Activated CD8-positive, alpha-beta T cell treated with anti-CD3 and anti-CD28 coated beads, Interleukin-2, amount 10 ng/mL, durations not matched to agents 7 days and 5 days (primary cell): ENCODE measurements at places on chromosomes 5 and 9.
A peak's percentile ranks its signal among the peaks of the same experiment; 100 is the strongest.

GRCh38 chr5:30765706-30766105 is 427.8 kb upstream of the CDH6 start:
- H3K4me1 ChIP-seq = no peaks in the 10 kb centered on the region
- H3K36me3 ChIP-seq = no peaks in the 10 kb centered on the region
- H3K27me3 ChIP-seq = no peaks in the 10 kb centered on the region
- no peak for DNase-seq

DNA sequence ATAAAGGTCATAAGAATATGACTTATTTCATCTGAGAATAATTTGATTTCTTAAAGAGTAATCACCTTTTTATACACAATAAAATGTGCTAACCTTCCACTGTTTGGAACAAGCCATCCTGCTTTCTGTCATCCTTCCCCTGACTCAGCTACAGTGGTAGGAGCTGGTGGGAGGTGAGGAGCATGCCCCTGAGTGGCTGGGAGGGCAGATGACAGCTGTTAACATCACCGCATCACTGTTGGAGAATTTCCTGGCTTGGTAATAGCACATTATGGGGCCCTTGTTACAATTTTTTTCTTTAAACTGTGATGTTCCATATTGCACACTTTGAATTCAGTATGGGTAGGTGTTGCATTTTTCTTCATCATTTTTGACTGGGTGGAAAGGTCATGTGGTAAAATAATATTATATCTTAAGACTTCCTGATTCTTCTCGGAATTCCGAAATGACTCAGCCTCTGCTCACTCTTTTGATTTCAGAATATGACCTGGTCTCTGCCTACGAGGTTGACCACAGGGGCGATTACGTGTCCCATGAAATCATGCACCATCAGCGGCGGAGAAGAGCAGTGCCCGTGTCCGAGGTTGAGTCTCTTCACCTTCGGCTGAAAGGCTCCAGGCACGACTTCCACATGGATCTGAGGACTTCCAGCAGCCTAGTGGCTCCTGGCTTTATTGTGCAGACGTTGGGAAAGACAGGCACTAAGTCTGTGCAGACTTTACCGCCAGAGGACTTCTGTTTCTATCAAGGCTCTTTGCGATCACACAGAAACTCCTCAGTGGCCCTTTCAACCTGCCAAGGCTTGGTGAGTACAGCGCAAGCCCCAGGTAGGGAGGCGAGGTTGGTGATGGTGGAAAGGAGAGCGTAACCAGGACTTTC is 5.8 kb downstream of the ADAMTS16 start:
- no peak overlapping the region for H3K4me3 ChIP-seq
- DNase-seq = no peak
- peaks cover 4% of the 10 kb centered on the region for H3K27me3 ChIP-seq

GRCh38 chr5:138961221-138961620 is 86.1 kb upstream of the LRRTM2 start:
- H3K4me3 ChIP-seq = no peak overlapping the region
- no peaks in the 10 kb centered on the region for H3K36me3 ChIP-seq

GRCh38 chr9:100281676-100282387 is 70.9 kb downstream of the TEX10 start:
- no peak overlapping the region for H3K4me3 ChIP-seq
- no peak overlapping the region for H3K27ac ChIP-seq
- no peak for DNase-seq
- peaks cover 45% of the 10 kb centered on the region for H3K36me3 ChIP-seq
- no peaks in the 10 kb centered on the region for H3K27me3 ChIP-seq
- no peaks in the 10 kb centered on the region for H3K4me1 ChIP-seq

DNA sequence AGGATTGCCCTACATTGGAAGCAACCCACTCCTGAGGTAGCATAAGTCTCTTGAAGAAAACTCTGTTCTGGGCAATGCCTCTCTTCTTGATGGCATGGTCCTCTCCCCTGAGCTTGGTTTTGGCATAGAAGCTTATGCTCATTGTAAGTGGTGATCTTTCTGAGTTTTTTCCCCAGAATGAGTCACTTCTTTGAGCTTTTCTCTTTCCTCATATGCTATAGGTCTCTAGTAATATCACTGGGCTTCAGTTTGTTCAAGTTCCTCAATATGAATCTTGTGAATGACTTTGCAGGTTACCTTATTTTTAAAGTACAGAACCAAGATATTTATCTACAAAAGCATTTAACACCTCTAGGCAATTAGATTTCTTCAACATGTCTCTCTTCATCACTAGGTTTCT is 76.5 kb upstream of the ATG10 start:
- H3K27ac ChIP-seq = no peak overlapping the region
- DNase-seq = no peak
- H3K36me3 ChIP-seq = no peaks in the 10 kb centered on the region
- no peaks in the 10 kb centered on the region for H3K4me1 ChIP-seq
- H3K4me3 ChIP-seq = no peak overlapping the region

DNA sequence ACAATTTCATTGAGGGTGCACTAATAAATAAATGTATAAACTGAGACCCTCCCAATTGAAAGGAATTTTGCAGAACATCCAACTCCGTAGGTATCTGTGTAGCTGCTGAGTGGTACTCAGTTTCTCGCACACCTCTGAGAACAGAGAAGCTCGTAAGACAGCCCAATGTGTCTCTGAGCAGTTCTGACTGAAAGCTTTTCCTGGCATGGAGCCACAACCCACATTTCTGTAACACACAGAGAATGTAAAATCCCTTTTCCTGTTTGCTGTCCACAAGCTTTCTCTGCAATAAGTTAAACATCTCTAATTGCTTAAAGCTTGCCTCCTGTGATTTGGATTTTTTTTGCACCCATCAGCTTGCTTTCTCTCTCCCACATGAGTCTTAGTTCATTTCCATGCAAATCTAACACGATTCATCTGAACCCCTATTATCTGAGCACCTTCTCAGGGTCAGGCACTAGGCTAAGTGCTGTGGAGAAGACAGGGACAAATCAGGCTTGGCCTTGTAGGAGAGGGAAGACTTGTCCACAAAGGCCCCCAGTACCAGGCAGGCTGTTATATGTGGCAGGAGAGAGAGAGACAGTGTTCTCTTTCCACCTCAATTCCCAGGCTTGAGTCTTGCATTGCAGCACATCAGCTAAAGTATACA is 44.2 kb upstream of the COL15A1 start:
- no peak overlapping the region for H3K27ac ChIP-seq
- peaks cover 6% of the 10 kb centered on the region for H3K4me1 ChIP-seq
- H3K27me3 ChIP-seq = peaks cover 26% of the 10 kb centered on the region
- no peaks in the 10 kb centered on the region for H3K36me3 ChIP-seq
- no peak for DNase-seq
- H3K4me3 ChIP-seq = no peak overlapping the region

DNA sequence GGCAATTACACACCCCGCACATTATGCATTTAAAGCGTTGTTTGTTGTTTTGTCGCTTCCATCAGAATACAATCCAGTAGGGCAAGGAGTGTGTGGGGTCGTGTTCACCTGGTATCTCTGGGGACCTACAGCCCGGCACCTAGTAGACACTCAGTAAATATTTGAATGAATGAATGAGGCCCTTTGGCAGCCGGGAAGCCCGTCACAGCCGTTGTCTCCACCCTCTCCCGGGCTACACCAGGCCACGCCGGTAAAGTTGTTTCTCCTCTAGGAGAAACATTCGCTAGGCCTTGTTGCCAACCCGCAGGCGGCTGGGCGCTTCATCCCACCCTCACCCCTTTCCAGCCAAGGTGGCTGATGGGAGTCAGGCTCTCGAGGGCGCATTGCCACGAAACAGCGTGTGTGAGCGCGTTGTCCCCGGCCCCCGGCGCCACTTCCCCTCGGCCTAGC is 876 bp upstream of the JAK2 start:
- peak overlapping the region; percentile 96 for H3K4me3 ChIP-seq
- H3K36me3 ChIP-seq = peaks cover 12% of the 10 kb centered on the region
- no peak for DNase-seq
- no peaks in the 10 kb centered on the region for H3K27me3 ChIP-seq

- peaks cover 9% of the 10 kb centered on the region for H3K4me1 ChIP-seq
- H3K4me3 ChIP-seq = no peak overlapping the region
- peaks cover 14% of the 10 kb centered on the region for H3K27me3 ChIP-seq
- no peak overlapping the region for H3K27ac ChIP-seq
- no peak for DNase-seq
Measured at GRCh38 chr5:43401827-43402226, 10.4 kb downstream of the CCL28 start.

GRCh38 chr5:131595088-131596033 is 39.7 kb downstream of the RAPGEF6 start:
- peak overlapping the region; percentile 88 for H3K27ac ChIP-seq
- H3K36me3 ChIP-seq = peaks cover 48% of the 10 kb centered on the region
- peak; percentile 59 for DNase-seq
- H3K4me1 ChIP-seq = peaks cover 38% of the 10 kb centered on the region
- H3K27me3 ChIP-seq = no peaks in the 10 kb centered on the region
- H3K4me3 ChIP-seq = peak overlapping the region; percentile 53

DNA sequence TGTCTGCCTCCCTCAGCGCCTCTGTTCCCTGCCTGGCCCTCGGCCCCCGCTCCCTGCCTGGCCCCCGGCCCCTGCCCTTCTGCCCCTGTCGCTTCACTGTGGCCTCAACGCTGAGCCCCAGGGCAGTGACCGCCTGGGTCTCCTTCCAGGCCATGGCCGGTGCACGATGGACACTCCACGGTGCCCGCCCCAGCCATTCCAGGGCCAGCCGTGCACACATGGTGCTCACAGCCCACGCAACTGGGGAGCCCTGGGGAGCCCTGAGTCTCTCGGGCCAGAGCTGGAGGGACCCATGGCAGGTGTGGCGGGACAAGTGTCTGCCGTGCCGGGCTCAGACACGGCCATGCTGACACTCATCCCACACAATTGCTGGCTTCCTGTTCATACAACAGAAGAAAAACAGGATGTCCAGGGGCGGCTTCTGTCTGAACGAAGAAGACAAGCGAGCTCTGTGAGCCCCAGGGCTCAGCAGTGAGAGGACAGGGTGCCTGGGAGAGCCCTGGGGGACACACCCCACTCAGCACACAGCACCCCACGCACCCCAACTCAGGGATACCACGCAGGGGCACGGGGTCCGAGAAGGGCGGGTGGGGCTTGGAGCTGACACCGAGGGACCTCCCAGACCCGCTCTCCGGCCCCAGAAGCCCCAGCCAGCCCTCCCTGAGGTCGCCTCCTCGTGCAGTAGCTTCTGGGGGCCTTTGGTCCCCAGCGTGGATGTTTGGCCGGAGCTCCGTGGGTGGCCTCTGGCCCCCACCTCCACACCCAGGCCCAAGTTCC is 35.7 kb downstream of the EXD3 start:
- H3K27me3 ChIP-seq = no peaks in the 10 kb centered on the region
- DNase-seq = peak; percentile 59
- H3K36me3 ChIP-seq = no peaks in the 10 kb centered on the region

DNA sequence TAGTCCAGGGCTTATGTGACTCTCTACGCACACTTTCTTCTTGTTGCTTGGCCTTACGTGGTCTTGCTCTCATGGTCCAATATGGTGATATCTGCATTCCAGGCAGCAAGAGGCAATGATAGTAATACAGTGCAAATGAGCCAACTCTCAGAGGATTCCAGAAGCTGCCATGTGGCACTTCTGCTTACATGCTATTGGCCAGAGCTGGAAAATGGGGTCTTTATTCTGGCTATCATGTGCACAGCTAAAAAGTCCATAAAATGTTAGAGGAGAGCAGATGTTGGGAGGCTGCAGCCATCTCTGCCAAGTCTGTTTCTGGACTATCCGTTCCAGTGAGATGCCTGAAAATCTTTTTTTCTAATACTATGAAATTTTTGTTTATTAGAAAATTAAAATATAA is 2.9 kb upstream of the SEPTIN8 start:
- peaks cover 41% of the 10 kb centered on the region for H3K4me1 ChIP-seq
- no peak overlapping the region for H3K4me3 ChIP-seq
- H3K27ac ChIP-seq = no peak overlapping the region

GRCh38 chr9:96491079-96491879 is 41.3 kb downstream of the HABP4 start:
- peaks cover 9% of the 10 kb centered on the region for H3K4me1 ChIP-seq
- peak; percentile 24 for DNase-seq
- H3K36me3 ChIP-seq = peaks cover 4% of the 10 kb centered on the region
- no peak overlapping the region for H3K4me3 ChIP-seq
- no peaks in the 10 kb centered on the region for H3K27me3 ChIP-seq

GRCh38 chr5:177378884-177379883 is 5.0 kb upstream of the SLC34A1 start:
- no peak for DNase-seq
- peaks cover 42% of the 10 kb centered on the region for H3K4me1 ChIP-seq
- H3K27ac ChIP-seq = peak overlapping the region; percentile 46
- H3K36me3 ChIP-seq = peaks cover 11% of the 10 kb centered on the region

- H3K27me3 ChIP-seq = no peaks in the 10 kb centered on the region
- H3K27ac ChIP-seq = no peak overlapping the region
- H3K36me3 ChIP-seq = peaks cover 45% of the 10 kb centered on the region
- H3K4me3 ChIP-seq = no peak overlapping the region
Measured at GRCh38 chr5:43619380-43619779, 16.4 kb downstream of the NNT start.

- DNase-seq = peak; percentile 74
- H3K4me1 ChIP-seq = peaks cover 17% of the 10 kb centered on the region
- H3K27me3 ChIP-seq = no peaks in the 10 kb centered on the region
- peak overlapping the region; percentile 87 for H3K4me3 ChIP-seq
- peaks cover 22% of the 10 kb centered on the region for H3K36me3 ChIP-seq
- peak overlapping the region; percentile 86 for H3K27ac ChIP-seq
Measured at GRCh38 chr5:180860273-180860886, 696 bp downstream of the ZFP62 start.

DNA sequence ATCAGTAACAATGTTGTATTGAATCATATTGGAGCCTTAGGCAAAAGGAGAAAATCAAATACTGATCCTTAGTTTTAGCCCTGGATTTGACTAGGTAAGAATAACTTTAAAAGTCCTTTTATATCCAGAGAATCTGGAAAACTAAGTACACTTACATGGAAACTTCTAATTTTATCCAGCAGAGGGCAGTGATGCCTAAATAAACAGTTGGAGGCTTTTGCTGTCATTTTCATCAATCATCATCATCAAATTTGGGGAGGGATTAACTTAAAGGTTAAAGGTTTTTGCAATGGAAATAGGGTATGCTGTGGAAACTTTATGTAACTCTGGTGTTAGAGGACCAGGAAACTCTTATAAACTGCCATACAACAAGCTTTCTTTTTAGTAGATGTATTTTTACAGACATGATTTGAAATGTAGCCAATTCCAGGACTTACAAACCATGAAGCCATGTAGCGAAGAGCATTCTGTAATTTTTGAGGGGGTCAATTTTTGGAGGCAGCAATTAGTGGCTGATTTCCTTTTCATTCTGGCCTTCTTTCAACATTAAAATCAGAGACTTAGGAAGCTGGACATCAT is 112.7 kb downstream of the OSTF1 start:
- peaks cover 2% of the 10 kb centered on the region for H3K27me3 ChIP-seq
- no peaks in the 10 kb centered on the region for H3K36me3 ChIP-seq
- H3K27ac ChIP-seq = no peak overlapping the region
- H3K4me1 ChIP-seq = no peaks in the 10 kb centered on the region
- DNase-seq = peak; percentile 31
- H3K4me3 ChIP-seq = no peak overlapping the region

GRCh38 chr5:97006454-97007060 is 70.7 kb downstream of the LNPEP start:
- peaks cover 15% of the 10 kb centered on the region for H3K4me1 ChIP-seq
- H3K27me3 ChIP-seq = no peaks in the 10 kb centered on the region
- peaks cover 43% of the 10 kb centered on the region for H3K36me3 ChIP-seq
- no peak overlapping the region for H3K4me3 ChIP-seq

- no peaks in the 10 kb centered on the region for H3K36me3 ChIP-seq
- peaks cover 21% of the 10 kb centered on the region for H3K27me3 ChIP-seq
- no peaks in the 10 kb centered on the region for H3K4me1 ChIP-seq
Measured at GRCh38 chr9:98929895-98930341, 13.8 kb upstream of the COL15A1 start.

- no peak for DNase-seq
- H3K4me1 ChIP-seq = peaks cover 14% of the 10 kb centered on the region
- H3K4me3 ChIP-seq = no peak overlapping the region
- no peak overlapping the region for H3K27ac ChIP-seq
Measured at GRCh38 chr5:95026718-95027117, 258.2 kb downstream of the MCTP1 start.
